ENCODE measurements at places on chromosomes 3 and 15. TPM values are rescaled to one million over a fixed set of nuclear protein-coding genes. Genes with fewer than 3 reads are reported as not detected.

Gene EHHADH
- 323 TPM for total RNA-seq

Gene TRMT10C
- 9.1 TPM for total RNA-seq

GRCh38 chr3:38648659-38649499 lies 608 bp downstream of the SCN5A start:
- DNase-seq, result no peak

- DNase-seq, result no peak
These were observed 6.2 kb upstream of the SEMA3B start for GRCh38 chr3:50262778-50263177.

Gene HDC
- 0.23 TPM for total RNA-seq

DNA sequence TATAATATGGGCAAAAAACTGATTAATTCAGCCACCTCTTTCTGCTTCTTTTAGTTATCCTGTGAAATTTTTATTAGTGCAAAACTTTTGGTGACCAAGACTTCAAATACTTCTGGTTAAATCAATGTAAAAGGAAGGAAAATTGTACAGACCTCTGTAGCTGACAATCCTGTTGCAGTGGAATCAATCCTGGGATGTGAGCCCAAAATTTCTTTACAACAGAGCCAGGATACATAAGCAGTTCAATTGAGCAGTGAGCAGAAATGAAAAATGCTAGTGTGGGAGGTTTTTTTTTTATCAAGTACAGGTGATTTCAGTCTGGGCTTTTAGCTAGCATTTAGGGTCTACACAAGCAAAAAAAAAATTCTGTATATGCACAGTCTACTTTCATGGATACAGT lies 398.0 kb downstream of the OTOL1 start:
- DNase-seq, result no peak

DNA sequence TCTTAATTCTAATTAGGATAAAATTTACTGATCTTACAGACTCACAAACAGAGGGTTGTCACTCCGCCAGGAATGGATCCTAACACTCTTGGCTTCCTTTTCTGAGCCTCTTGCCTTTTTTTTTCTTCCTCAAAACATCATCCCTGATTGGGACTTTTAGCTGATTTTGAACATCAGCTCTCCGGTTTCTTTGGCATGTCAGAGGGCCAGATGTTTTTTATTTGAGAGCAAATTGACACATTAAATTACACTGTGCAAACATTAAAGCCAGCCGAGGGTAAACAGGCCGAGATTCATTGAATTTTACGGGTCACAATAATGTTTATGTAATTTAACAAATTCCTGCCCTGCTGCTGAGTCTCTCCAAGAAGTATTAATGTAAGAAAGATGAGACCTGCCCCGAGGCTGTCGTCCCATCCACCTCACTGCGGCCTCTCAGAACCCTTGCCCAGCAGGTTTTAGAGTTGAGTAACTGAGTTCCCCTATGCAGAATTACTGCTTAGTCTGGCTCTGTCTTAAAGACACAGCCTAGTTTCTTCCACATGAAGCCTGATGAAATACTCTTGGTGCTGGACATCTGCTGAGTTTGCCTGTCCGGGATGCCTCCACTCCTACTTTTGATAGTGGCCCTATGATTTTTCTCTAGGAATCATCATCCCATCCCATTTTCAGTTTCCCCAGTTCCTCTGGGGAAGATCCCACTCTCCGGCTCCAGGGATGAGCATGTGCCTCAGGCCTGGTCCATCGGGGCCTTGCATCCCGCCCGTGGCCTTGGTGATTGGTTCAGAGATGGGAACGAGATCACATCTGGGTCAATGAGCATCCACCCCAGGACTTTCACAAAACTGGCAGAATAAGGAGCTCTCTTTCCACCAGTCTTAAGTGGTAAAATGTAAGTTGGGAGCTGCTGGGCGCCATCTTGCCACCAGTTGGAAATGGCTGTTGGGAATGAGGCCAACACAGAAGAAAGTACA lies 226.6 kb upstream of the TLE3 start:
- DNase-seq, result no peak

DNA sequence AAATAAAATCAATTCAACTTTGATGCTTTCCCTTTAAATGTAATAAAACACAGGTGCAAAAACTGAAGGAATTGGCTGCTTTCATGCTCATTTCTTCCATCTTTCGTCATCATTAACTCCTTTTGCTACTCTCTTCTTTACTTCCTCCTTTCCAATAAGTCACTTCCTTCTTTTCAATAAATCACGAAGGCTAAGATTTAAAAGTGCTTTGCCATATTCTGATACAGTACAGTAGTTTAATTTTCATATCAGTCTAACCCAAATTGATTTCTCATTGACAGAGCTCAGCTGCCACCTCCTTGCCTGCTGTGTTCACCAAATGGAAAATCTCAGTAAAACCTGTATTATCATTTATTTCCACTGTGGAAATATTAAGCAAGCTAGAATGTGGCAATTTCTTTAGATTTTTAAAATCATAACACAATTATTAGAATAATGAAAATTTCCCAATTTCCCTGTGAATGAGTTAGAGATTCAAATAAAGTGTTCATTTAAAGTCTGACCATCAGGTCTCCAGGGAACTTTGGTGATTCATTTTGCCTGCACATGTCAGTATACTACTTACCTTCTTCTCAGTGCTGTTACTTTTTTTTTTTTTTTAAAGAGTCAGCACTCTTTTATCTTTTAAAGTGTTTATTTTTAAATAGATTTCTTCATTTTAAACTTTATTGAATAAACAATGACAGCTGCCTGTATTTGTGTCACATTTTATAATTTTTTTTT lies 41.6 kb downstream of the NANOGP8 start:
- DNase-seq, result no peak
